Lower lobe of right lung (tissue), 2 donors: ENCODE measurements at places on chromosomes 13 and 19.

DNA sequence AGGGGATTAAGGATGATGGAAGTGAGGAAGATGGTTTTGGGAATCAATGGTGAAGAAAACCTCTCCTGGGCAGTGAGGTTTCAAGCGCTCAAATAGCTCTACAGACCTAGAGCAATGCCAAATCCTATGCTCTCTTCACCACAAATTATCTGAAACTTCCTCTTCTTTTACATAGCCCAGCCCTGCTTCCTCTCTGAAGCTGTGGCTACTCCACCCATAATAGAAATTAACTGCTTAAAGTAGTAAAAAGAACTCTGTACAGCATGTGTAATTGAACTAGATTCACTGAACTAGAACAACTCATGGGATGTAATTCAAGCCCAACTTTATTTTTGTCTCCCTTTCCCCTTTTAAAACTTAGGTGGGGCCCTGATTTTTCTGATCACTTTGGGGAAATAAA is 20.4 kb upstream of the IFT88 start:
- no peaks in the 10 kb centered on the region for H3K27me3 ChIP-seq
- DNase-seq: no peak
- H3K4me3 ChIP-seq: no peak overlapping the region
- no peaks in the 10 kb centered on the region for H3K4me1 ChIP-seq
- H3K27ac ChIP-seq: no peak overlapping the region

- no peaks in the 10 kb centered on the region for H3K36me3 ChIP-seq
- no peak for DNase-seq
- no peak overlapping the region for H3K27ac ChIP-seq
- H3K4me1 ChIP-seq: peaks cover 2% of the 10 kb centered on the region
These were observed 10.1 kb downstream of the C19orf38 start for GRCh38 chr19:10858204-10858828.

- no peak for DNase-seq
- no peak overlapping the region for H3K27ac ChIP-seq
- H3K4me3 ChIP-seq: no peak overlapping the region
- H3K4me1 ChIP-seq: no peaks in the 10 kb centered on the region
These were observed 1856.1 kb downstream of the OLFM4 start for GRCh38 chr13:54884682-54885081.

DNA sequence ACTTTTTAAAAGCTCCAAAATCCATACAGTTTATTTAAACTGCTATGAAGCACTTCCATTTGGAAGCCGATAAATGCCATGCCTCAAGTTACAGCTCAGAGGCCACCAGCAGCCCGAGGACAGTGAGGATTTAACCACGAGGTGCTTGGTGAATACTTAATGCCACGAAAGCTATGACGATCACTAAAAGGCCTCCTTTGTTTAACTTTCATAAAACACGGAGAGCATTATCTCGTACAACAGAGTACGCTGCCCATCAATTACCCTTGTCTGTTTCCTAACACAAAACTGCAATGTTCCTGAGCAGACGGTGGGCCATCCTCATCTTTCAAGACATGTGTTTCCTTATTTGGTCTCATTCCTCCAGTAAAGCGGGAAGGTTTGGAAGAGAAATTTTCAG is 58.4 kb downstream of the PEPD start:
- H3K36me3 ChIP-seq: peaks cover 26% of the 10 kb centered on the region
- H3K27me3 ChIP-seq: no peaks in the 10 kb centered on the region
- no peak overlapping the region for H3K4me3 ChIP-seq
- H3K27ac ChIP-seq: no peak overlapping the region

- H3K4me1 ChIP-seq: no peaks in the 10 kb centered on the region
- DNase-seq: no peak
- no peaks in the 10 kb centered on the region for H3K27me3 ChIP-seq
- H3K27ac ChIP-seq: no peak overlapping the region
- H3K36me3 ChIP-seq: no peaks in the 10 kb centered on the region
These were observed 95.6 kb upstream of the HTR2A start for GRCh38 chr13:46992383-46992952.
